ENCODE measurements at places on chromosomes 3 and 15.

DNA sequence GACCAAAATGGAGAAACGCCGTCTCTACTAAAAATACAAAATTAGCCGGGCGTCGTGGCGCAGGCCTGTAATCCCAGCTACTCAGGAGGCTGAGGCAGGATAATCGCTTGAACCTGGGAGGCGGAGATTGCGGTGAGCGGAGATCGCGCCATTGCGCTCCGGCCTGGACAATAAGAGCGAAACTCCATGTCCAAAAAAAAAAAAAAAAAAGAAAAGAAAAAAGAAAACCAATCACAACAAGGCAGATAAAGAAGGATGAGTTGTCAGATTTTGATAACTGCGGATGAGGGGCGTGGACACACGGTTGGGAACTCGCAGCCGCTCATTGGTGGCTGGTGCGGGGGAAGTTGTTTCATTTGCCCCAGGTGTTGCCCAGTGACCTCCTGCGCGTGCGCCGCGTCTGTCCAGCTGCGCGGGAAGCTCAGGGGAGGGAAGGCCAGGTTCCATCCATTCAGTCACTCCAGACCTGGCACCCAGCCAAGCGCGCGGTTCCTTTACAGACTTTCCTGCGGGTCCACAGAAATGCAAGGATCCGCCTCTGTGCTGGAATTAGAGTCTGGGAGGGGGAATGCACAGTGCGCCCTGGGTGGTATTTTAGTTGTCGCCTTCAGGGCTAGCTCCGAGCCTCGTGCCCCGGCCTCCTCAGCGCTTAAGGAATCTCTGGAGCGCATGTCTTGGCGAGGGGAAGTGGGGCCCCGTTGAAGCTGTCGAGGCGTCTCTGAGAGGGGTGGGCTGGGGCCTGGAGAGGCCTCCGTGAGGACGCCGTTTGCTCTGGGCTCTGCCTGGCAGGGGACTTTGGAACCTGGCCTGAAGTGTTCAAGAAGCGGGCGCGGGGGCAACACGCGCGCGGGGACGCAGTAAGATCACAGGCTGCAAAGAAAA is 708 bp upstream of the GCHFR start:
- peaks cover 7% of the 10 kb centered on the region for H3K27me3 ChIP-seq
- no peak for DNase-seq
- peak overlapping the region; percentile 68 for H3K27ac ChIP-seq
- peak overlapping the region; percentile 85 for H3K4me3 ChIP-seq
- no peaks in the 10 kb centered on the region for H3K36me3 ChIP-seq

DNA sequence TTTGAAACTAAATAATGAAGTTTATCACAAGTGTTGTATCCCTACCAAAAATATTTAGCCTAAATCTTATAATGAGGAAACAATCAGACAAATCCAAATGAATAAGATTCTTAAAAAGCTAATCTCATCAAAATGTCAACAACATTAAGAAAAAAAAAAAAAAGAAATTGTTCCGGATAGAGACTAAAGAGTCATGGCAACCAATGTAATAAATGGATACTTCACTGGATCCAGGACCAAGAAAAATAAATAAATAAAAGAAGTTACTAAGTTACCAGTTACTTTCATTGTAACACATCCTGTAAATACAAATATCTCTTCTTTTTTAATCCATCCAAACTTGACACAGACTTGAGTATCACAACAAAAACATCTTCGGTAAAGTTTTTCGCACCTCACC is 607 bp downstream of the MRPL47 start:
- peak overlapping the region; percentile 98 for H3K4me3 ChIP-seq
- peak overlapping the region; percentile 100 for H3K27ac ChIP-seq
- DNase-seq, result no peak
- peaks cover 32% of the 10 kb centered on the region for H3K4me1 ChIP-seq
- H3K27me3 ChIP-seq, result peaks cover 3% of the 10 kb centered on the region
- H3K36me3 ChIP-seq, result peaks cover 36% of the 10 kb centered on the region

DNA sequence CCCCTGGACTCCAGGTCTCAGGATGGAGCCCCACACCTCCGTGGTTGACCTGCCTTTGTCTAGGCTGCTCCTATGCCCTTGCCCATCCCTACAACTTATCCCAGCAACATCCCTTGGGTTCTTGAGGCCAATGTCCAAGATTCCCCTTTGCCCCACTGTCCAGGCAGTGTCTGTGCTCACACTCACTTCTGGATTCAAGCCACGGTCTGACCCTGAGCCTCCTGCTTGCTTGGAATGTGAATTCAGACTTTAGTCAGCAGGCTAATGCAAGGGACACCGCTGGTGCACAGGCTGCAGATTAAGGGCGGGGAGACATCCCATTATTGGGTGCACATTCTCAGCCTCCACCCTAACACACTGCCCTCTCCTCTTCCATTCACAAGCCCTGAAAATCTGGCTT is 154.1 kb downstream of the WNT5A start:
- H3K27me3 ChIP-seq, result peaks cover 6% of the 10 kb centered on the region
- no peak for DNase-seq
- no peak overlapping the region for H3K4me3 ChIP-seq
- peaks cover 38% of the 10 kb centered on the region for H3K4me1 ChIP-seq

DNA sequence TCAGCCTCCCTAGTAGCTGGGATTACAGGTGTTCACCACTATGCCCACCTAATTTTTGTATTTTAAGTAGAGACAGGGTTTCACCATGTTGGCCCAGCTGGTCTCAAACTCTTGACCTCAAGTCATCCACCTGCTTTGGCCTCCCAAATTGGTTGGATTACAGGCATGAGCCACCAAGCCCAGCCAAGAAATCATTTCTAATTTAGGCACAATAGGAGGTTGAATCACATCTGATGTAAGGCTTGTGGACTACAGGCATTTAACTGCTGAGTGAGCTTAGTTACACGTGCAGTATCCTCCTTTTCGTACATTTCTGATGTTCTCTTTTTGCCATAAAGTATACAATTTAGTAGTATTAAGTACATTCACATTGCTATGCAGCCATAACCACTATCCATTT is 31.1 kb upstream of the SETD2 start:
- DNase-seq, result no peak
- no peak overlapping the region for H3K4me3 ChIP-seq
- H3K27ac ChIP-seq, result no peak overlapping the region
- peaks cover 6% of the 10 kb centered on the region for H3K4me1 ChIP-seq
- peaks cover 36% of the 10 kb centered on the region for H3K36me3 ChIP-seq

GRCh38 chr3:155037508-155038202 is 42.5 kb upstream of the MME start:
- H3K27me3 ChIP-seq, result no peaks in the 10 kb centered on the region
- no peak overlapping the region for H3K4me3 ChIP-seq
- no peak for DNase-seq

GRCh38 chr3:111577113-111577512 is 18.0 kb downstream of the ZBED2 start:
- no peak overlapping the region for H3K27ac ChIP-seq
- no peaks in the 10 kb centered on the region for H3K27me3 ChIP-seq
- peaks cover 12% of the 10 kb centered on the region for H3K4me1 ChIP-seq
- no peaks in the 10 kb centered on the region for H3K36me3 ChIP-seq
- H3K4me3 ChIP-seq, result no peak overlapping the region

DNA sequence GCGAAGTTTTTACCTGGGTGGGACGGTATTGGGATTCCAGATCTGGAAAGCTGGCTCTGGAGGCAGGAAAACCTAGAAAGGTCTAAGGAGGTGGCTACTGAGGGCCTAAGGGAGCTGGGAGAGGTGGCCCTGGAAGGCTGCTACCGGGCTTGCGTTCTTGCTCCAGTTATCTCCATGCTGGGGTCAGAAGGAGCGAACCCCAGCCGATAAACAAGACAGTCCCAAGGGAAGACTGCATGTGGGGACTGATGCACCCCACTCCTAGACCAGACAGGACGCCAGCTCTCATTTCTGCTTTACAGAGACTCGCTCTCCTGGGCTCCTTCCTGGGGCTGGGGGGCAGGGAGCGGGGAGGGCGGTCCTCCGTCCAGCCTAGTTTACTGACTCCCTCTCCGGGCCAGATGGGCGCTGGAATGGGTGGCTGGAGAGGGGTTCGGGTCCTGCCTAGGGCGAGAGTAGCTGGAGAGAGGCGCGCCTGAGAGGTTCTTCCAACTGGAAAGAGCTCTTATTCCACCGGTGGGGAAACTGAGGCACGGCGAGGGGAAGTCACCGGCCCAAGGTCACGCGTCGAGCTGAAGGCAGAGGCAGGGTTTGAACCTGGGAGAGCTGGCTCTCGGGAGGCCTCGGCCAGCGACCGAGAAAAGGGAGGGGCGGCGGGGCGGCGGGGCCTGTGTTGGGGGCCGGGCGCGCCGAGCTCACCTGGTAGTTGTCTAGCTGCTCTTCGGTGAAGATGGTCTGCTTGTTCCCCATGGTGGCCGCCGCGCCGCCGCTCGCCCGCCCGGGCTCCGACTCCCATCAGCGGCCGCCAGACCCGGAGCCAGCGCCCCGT is 565 bp downstream of the CIB2 start:
- H3K27me3 ChIP-seq, result no peaks in the 10 kb centered on the region
- H3K27ac ChIP-seq, result no peak overlapping the region
- H3K4me1 ChIP-seq, result peaks cover 60% of the 10 kb centered on the region
- H3K36me3 ChIP-seq, result peaks cover 4% of the 10 kb centered on the region
- peak; percentile 22 for DNase-seq

All from nephron progenitor cell (in vitro differentiated cells).